CD8-positive, alpha-beta memory T cell (primary cell): ENCODE measurements at places on chromosomes 4 and X.

DNA sequence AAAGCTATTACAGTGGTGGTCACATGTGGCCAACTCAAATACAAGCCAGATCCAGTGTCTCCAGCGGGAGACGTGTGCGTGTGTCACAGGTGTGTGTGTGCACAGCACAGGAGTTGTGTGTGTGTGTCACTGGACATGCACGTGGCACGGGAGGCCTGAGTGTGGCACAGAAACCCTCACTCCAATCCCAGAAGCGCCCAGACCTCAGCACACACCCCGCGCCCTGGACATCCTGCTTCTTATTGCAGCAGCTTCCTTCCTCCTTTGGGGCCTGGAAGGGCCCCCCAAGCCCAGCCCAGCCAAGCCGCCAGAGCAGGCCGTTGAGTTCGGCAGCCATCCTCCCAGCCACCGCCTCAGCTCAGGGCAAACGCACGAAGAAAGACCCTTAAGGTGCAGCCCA is 37.9 kb downstream of the ACOX3 start:
- no peak for DNase-seq

DNA sequence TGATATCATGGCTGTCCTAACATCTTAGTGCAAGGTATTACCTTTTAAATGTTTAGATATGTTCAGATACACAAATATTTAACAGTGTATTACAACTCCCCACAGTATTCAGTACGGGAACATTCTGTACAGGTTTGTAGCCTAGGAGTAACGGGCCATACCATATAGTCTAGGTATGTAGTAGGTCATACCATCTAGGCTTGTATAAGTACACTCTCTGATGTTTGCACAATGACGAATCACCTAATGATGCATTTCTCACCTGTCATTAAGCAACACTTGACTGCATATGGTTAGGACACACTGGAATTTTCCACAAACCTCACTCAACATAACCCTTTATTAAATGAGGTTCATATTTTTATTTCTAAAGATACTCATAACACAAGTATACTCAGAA is 67.7 kb downstream of the THOC2 start:
- DNase-seq: no peak

- no peak for DNase-seq
These were observed 87.7 kb downstream of the ARX start for GRCh38 chrX:24928114-24928513.

DNA sequence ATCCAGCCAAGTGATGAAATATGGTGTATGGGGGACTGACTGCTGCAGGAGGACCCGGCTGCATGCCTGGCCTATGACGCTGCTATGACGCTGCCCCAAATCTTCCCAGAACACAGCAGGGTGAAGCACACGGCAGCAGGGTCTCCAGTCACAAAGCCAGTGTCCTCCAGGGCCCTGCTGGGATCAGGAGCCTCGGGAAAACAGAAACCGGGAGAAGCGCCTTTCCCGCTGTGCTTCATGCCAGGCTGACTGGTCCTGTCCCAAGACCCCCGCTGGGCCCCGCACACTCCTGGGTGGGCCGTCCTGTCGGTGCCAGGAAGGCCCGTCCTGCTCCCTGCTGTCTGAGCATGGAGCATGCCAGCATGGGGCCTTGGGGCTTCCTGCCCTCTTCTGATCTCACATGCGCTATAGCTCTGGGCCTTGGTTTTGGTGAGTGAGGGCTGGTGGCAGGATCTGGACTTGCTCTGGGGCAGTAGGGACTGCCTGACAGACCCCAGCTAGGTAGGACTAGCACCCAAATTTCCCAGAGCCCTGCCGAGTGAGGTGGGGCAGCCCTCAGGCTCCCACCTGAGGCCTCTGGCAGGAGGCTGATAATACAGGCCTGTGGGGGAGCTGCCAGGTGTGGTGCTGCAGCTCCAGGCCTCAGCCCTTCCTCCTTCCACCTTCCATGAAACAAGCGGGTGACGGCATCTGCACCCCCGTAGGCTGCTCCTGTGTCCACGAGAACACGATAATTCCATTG is 64.0 kb downstream of the ACOX3 start:
- no peak for DNase-seq

DNA sequence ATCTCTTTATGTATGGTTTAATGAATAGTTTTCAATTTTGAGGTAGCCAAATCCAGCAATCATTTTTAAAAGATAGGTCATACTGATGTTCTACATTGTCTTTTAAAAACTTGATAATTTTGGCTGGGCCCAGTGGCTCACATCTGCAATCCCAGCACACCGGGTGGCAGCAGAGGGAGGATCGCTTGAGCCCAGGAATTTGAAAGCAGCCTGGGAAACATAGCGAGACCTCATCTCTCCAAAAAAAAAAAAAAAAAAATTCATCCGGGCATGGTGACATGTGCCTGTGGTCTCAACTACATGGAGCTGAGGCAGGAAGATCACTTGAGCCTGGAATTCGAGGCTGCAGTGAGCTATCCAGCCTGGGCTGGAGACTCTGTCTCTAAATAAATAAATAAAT is 419.8 kb downstream of the GALNTL6 start:
- no peak for DNase-seq

- no peak for DNase-seq
These were observed 49.6 kb upstream of the MAMLD1 start for GRCh38 chrX:150313514-150313913.

DNA sequence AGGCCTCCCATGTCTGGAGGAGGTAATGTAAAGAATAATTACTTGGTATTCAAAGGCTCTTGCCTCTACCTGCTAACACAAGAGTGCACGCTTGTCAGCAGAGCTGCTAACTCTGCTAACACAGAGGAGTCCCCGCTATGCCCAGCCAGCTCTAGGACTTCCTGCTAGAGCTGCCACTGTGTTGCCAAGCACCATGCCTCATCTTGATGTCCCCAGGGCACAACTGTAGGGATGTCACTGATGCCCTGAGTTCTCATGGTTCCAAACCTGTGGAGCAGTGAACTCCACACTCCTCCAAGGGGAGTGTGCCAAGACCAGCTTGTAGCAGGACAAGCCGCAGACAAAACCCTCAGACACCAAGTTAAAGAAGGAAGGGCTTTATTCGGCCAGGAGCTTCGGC is 55.3 kb upstream of the CLDN24 start:
- no peak for DNase-seq

GRCh38 chrX:94511564-94511963 is 837.6 kb downstream of the FAM133A start:
- DNase-seq: no peak

- DNase-seq: no peak
These were observed 285.0 kb upstream of the BOD1L1 start for GRCh38 chr4:13912436-13912925.

DNA sequence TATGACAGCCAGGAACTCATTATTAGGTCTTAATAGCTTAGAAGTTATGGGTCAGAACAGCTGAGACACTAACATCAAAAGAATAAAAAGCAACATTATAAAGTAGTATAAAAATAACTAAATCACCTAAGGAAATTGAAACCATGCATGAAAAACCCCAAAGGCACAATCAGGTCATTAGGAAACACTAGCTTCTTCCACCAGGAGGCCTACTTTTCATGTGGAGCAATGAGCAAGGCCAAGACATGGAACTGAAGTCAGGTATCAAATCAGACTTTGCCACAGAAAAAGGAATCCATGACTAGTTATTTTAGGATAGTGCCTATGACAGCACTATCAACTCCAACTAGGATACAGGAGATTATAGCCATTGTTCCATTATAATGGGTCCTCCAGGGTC is 7.9 kb downstream of the HUWE1 start:
- no peak for DNase-seq

DNA sequence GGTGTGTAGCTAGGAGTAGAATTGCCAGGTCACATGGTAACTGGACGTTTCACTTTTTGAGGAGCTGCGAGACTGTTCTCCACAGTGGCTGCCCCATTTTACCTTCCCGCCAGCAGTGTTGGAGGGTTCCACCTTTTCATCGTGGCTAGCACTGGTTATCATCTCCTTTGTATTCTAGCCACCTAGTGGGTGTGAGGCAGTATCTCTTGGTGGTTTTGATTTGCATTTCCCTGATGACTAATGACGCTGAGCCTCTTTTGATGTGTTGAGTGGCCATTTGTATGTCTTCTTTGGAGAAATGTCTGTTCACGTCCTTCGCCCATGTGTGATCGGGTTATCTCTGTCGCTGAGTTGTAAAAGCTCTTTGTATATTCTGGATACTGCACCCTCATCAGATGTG is 10.6 kb downstream of the ABCD1 start:
- no peak for DNase-seq

- no peak for DNase-seq
These were observed 44.1 kb upstream of the MBNL3 start for GRCh38 chrX:132532913-132533312.

DNA sequence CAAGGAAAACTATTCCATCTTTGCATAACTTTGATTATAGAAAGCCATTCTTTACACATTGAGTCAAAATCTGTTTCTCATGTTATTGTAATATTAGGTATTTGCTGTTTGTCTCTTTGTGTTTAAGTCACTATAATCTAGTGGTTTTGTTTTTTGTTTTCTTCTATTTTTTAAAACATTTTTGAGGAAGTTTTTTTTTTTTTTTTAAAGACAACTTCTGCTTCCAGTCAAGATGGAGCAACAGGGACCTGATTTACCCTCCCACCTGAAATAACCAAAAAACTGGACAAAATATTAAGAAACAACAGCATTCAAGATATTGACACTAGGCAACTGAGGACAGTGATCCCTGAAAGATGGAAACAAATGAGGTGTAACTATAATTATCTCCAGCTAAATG is 18.4 kb upstream of the NSUN7 start:
- DNase-seq: no peak

DNA sequence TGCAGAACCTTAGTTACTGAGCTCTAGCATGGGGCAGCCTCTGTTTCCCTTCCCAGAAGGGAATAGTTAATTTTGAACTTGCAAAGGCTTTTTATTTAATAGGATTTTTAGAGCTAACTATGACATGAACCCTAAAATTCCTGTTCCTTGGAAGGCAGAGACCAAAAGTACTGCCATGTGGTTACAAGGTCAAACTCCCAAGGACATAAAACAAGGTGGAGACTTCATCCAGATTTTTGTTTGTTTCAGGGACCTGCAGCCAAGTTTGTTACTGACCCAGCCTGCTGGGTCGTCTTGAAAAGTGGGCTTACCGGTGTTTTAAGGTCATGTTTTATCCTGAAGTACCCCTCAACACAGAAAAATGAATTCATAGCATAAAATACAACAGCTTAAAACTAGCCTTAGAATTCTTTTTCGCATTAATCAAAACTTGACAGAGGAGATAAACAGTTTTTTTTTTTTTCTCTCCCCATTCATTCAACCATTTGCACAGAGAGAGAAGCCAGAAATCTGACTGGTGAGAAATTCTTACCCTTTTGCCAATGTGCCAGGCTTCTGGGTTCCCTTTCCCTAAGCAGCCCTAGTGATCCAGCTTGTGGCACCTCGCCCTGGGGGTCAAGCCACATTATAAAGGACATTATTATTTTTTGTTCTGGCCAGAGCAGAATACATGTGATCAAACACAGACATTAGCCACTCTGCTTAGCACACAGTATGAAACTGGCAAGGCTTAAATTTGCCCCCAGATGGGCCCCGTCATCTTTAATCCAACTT is 21.5 kb upstream of the GRPEL1 start:
- no peak for DNase-seq

DNA sequence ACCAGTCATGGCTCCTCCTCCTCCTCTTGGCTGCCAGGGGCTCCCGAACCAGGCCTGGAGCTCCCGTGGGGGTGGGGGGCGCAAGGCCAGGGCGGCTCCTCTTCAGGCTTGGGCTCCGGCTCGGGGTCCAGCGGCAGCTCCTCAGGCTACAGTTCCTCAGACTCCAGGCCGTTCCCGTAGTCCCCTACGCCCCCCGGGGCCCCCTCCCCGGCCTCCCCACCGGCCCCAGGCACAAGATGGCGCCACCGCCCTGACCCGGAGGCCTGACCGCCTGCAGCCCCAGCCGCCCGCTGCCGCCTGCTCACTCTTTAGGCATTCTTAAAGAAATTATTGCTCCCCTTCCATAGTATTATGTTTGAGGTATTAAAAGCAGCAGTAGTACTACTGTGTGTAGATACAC is 54.5 kb downstream of the TAF1 start:
- DNase-seq: no peak

DNA sequence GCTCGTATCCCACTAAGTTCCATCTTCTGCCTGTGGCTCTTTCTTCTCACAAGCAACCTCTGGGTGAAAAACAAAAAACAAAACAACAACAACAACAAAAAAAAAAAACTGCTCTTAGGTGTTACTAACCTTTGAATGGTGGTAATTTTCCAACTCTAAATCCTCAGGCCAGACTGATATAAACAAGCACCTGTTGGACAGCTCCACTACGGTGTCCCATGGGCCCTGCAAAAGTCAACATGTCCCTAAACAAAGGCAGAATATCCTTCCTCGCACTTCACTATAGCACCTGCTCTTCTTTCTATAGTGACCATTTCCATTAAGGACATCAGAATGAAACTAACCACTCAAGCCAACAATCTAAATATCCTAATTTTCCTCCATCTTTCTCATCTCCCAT is 54.6 kb upstream of the PARM1 start:
- DNase-seq: no peak

DNA sequence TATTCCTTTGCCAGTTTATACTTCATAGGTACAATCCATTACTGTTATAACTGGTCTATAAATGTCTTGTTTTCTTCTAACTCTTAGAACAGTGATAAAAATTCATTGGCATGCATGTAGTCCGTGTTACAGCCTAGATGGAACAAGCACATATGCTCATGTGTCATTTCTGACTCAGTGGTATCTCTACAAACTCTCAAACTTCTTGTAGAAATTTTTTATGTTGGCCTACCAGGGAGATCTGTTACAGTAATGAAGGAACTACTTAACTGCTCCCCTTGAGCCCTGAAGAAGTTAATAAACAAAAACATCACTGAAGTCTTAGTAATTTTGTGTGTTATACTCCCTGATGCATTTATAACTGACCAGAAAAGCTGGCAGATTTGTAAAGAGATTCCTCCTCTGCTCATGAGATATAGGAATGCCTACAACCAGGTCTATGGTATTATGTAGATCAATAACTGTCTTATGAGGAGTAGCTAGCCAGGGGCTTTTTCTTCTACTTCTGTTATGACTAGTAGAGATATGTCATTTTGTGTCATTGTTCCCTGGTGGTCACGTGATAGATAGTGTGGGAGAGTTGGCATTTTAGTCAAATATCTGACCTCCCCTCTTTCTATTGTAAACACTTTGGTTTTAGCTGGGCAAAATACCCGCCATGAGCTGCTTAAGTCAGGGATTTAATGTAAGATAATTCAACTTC is 53.7 kb upstream of the FAAH2 start:
- no peak for DNase-seq

DNA sequence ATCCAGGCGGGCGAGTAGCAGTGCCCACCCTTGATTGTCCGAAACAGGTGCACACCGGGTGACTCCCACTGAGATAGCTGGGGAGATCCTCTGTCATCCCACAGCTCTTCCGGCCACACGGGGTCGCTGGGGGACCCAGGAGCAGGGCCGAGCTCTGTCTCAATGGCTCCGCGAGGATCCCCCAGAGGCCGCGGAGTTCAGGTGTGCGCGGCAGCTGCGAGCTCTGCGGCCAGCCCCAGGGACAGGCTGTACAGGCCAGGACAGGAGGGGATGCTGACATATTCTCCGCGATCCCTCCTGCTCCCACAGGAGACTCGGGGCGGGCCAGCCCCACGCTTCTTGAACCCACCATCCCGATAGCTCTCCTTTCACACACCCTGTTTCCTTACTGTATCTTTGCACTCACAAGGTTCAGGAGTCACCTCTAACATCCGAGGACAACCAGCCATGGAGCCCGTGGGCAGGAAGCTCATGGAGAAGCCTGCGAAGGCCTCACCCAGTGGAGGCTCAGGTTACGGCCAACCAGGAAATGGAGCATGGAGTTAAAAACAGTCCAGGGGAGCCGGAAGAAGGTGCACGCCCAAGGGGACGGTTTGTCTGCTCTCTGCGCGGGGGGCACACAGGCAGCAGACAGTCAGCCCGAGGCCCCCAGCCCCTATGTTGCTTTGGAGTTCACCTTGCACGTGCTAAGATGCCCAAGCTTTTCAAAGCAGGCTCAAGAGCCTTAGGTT is 77.9 kb upstream of the AMELX start:
- DNase-seq: no peak
